ENCODE measurements at places on chromosomes 7 and 10.

GRCh38 chr7:121390617-121391016 is 5.5 kb downstream of the FAM3C start:
- no peak for DNase-seq

- DNase-seq = no peak
Measured at GRCh38 chr7:143454091-143454680, 10.9 kb downstream of the TAS2R60 start.

GRCh38 chr10:92574548-92575261 is 812 bp upstream of the IDE start:
- no peak for DNase-seq

DNA sequence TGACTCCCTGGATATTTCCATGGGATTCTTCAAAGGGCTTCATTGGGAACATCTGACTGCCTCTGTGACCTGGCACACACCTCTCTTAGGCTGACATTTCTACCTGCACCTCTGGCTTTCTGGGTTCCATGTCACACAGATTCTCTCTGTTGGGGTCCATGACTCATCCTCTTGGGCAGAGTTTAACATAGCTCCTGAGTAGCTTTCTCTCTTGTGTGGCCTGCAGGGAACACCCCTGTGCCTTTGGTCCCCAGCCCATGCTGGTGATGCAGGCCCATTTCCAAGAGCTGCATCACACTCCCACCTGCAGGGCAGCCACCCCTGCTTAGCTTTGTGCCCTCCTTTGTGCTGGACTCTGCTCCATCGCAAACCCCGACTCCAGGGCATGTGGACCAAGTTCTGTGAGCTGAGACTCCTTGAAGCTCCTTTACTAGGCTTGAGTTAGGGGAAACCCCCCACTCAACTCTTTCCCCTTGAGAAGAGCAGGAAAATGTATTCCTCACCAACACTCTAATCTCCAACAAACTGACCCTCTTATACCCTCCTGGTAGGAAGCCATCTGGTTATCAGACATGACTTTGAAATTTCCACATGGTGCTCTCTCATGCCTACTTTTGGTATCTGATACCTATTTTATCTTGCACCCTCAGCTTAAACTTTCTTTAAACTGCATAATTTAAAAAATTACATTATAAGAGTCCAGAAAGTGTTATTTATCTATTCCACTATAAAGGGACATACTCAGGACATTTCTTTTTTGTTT is 93.3 kb downstream of the ZNF777 start:
- no peak for DNase-seq

DNA sequence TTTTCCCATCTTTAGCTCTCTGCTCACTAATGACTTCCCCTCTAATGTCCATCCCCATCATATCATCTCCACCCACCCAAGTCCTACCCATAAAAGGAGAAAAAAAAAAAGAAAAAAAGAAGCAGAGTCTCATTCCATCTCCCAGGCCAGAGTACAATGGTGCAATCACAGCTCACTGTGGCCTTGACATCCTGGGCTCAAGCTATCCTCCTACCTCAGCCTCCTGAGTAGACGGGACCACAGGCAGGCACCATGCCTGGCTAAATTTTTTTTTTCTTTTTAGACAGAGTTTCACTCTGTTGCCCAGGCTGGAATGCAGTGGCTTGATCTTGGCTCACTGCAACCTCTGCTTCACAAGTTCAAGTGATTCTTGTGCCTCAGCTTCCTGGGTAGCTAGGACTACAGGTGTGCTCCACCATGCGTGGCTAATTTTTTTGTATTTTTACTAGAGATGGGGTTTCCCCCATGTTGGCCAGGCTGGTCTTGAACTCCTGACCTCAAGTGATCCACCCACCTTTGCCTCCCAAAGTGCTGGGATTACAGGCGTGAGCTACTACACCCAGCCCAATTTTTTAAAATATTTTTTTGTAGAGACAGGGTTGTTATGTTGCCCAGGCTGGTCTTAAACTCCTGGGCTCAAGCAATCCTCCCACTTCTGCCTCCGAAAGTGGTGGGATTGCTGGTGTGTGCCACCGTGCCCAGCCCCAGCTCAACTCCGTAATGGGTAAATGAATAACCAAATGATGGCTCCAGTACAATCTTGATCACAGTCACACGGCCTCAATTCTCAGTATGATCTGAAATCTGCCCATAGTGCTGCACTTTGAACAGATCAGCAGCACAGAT is 24.6 kb upstream of the SGMS1 start:
- DNase-seq = no peak

DNA sequence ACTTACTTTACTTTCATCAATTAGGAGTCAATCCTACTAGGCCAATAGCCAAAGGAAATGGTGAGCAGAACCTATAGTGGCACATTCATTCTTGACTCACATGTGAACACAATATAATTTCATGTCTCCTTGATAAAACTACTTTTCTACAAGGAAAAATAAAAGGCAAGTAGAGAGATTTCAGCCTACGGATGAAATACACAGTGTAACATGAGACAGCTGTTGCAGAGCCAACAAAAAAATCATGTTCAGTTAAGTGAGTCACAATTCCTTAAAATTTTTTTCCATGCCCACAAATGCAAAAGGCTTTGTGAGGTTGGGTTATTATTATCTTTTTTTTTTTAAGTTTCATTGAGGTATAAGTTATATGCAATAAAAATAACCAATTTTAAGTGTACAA is 54.8 kb downstream of the GPR141 start:
- no peak for DNase-seq

DNA sequence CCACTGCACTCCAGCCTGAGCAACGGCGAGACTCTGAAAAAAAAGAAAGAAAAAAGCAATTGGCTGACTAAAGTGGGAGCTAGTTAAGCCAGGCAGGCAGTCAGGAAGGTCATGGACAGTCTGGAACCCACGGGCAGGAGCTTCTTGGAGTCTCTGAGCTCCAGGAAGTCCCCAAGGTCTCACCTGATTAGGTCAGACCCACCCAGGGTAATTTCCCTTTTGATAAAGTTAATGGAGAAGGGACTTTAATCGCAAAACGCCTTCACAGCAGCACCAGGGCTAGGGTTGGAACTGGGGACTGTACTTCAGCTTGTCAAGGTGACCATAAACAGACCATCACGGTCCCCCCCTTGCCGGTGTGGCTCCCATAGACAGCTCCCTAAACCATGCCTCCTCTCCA is 6.6 kb downstream of the SLC29A4 start:
- DNase-seq = no peak

- DNase-seq = no peak
Measured at GRCh38 chr10:47449102-47449978, 34.6 kb downstream of the ANXA8 start.

GRCh38 chr7:123433665-123434064 is 100.7 kb downstream of the IQUB start:
- no peak for DNase-seq

GRCh38 chr7:8094164-8095140 is 125.9 kb downstream of the GLCCI1 start:
- DNase-seq = no peak

- no peak for DNase-seq
Measured at GRCh38 chr7:113113912-113114311, 4.4 kb downstream of the SMIM30 start.

DNA sequence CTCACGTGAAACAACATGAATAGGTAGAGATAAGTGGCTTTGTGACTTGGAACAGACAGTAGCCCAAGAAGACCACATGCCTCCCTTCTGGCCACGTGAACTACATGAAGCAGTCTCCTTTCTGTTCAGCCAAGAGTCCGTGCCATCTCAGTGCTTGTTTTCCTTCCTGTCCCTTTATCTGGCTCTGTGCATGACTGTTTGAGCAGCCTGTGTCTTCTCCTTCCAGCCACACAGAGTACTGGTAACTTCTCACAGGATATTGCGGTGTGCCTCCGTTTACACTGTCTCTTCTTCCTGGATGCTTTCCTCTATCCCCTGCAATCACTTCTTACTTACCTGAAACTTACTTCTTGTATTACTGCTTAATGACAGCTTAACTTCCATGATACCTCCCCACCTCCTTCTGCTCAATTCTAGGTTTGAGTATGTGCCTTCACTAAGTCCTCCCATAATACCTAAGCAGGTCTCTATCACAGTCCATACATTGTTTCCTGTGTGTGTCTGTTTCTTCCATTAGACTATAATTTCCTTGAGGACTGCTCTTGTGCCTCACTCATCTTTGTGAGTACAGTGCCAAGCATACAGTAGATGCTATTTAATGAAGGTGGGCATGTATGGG is 748.7 kb downstream of the AUTS2 start:
- DNase-seq = no peak

DNA sequence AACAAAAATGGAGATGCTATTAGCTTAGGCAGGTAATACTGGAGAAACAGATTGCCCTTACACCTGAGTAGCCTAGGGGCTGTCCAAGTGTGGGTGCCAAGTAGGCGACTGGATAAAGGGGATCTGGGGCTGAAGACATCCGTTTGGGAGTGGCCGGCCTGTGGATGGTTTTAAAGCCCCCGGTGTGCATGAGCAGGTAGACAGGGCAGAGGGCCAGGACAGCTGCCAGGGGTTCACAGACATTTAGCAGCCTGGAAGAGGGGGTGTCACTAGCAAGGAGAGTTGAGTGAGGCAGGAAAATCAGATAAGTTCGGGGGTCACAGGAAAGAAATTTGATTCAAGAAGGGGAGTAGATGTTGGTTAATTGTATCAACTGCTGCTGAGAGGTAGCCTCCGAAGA is 1.5 kb upstream of the OPALIN start:
- no peak for DNase-seq

- no peak for DNase-seq
Measured at GRCh38 chr10:87976101-87976743, 112.8 kb downstream of the PTEN start.

DNA sequence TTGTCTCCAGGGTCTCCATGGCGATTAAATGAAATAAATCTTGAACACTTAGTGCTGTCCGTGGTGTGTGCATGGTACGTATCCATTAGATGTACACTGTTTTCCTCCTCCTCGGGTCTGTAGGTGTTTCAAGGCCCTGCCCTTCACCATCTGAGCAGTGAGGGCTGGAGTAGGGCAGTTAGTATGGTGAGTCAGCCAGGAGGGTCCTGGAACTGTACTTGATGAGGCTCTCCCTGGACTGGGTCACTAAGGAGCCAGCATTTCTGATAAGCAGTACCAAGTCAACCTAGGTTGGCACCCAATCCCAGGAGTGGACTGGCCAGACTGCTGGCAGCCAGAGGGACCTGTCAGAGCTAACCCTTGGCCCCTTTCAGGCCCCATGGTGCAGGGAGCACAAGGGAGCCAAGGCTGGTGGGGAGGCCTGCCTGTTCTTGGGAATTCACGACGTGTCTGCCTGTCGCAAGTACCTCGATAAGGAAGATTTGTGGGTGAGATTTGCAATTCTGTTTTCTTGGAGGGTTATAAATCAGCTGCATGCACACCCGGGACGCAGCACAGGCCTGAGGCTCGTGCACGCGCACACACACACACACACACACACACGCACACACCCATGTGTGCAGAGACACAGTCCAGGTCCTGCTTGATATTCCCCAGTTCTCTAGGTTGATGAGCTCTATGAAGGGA is 114.2 kb downstream of the ZMIZ1 start:
- no peak for DNase-seq

DNA sequence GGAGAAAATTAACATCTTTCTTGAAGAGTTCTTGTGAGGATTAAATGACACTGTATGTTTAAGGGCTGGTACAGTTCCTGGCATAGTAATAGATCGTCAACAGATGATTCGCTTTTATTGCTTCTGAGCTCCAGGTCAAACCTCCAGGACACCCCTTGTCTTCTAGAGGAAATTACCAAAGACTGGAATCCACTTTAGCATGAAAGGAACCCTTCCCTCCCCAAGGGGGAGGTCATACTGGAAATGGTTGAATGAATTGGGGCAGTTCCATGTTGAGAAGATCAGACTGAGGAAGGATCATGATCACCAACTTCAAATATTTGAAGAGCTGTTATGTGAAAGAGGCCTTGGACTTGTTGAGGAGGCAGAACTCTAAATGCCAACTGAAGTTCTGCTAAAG is 8.9 kb downstream of the NFE2L3 start:
- no peak for DNase-seq

DNA sequence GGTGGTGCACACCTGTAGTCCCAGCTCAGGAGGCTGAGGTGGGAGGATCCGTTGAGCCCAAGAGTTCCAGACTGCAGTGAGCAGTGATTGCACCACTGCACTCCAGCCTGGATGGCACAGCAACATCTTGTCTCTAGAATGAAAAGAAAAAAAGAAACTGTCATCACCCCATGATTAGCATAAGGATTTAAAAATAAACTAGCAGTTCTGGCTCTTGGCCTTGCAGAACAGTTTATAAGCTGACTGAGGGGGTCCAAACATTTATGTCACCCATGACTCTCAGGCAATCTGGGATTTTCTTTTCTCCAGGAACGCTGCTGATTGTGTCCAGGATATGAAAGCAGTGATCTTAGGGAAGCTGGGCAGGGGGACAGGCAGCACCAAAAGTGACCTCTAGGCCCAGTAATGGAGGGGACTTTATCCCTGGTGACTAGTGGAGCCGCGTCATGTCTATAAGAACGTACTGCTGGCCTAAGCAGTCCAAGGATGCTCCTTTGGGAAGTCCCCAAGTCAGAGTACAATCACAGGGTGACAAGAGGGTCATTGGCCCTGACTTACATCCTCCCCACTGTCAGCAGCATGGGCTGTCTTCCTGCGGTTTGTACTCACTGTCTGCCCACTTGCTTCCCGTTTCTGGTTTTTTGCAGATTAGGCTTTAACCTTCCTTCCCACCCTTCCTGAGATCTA is 177.4 kb downstream of the ARHGAP12 start:
- no peak for DNase-seq

DNA sequence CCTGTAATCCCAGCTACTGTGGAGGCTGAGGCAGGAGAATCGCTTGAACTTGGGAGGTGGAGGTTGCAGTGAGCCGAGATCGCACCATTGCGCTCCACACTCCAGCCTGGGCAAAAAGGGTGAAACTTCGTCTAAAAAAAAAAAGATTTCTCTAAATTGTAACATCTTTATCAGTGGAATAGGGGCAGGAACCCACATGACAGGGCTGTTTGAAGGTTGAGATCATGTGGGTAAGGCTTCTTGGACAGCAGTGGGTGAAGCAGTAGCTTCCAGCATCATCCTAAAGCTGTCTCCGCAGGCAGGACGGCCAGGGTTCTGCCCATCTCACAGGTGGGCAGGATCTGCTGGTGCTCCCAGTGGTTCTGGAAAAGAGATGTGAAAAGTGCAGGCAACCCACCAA is 37.9 kb upstream of the SEPHS1 start:
- no peak for DNase-seq

DNA sequence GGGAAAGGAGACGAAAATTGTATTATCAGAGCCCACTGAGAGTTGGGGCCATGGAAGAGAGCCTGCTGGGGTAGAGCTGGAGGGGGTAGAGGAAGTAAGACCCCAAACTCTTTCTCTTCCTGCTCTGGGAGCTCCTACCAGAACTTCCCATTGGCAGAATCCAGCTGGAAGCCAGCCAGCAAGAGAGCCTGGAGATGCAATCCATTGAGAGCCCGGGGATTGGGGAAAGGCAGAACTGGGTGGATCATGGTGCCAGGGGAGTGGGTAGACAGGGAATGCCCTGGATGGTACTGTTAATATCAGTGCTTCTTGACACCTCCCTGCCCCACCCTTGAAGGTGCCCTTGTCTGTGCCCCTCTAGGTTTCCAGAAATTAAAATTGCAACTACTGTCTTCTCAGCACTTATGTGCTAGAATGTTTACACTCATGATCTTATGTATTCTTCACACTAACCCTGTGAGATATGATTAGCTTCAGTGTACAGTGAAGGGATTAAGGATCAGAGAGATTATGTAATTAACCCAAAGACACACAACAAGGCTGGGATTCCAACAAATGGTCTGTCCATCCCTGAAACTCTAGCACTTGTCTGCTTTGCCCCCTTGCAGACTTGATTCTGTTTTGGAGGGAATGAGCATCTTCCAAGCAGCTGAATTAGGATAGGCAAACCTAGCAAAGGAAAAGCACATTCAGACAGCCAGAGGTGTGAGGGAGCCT is 154.1 kb downstream of the C10orf105 start:
- no peak for DNase-seq

GRCh38 chr7:74502216-74502891 is 48.6 kb downstream of the GTF2IRD1 start:
- DNase-seq = no peak

Measured in activated CD8-positive, alpha-beta memory T cell treated with anti-CD3 and anti-CD28 coated beads, Interleukin-2, amount 50 U/mL, for 4 hours (primary cell).